T follicular helper cell (primary cell): ENCODE measurements at places on chromosomes 16 and 17.

DNA sequence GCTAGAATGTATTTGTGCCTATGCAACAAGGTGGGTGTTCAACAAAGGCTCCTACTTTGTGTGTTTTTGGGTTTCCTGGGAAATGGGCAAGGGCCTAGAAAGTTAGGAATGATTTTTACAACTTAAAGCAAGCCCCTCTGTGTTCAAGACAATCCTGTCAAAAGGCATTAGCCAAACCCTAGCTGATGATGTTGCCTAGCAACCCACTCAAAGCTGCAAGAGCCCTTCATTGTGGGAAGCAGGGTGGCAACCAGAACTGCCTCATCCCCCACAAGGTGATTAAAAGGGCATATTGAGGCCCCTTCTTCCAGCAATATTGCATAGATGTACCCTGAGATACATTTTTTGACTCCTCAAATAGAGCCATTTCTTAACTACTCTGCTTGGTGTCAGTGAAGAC lies 16.0 kb upstream of the RASL10B start:
- DNase-seq: no peak

- DNase-seq: no peak
Measured at GRCh38 chr17:74979408-74980146, 7.0 kb upstream of the HID1 start.

DNA sequence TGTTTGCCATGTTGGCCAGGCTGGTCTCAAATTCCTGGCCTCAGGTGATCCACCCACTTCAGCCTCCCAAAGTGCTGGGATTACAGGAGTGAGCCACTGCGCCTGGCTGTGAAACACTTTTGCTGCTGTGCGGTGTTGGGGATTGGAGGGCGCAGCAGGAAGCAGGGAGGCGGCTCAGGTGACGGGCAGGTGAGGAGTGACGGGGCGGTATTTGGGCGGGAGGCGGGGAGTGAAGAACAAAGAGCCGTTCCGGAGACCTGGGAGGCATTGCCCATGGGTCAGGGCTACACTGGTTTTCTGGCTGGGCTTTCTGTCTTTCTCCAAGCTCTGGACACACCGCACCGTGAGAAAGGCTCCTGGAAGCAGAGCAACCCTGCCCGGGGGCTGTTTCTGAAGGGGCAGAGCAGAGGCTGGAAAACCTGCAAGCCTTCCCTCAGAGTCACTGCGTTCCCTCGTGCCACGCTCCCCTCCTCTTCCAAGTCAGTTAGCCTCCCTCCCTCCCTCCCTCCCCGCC lies 22.1 kb downstream of the CRISPLD2 start:
- no peak for DNase-seq

GRCh38 chr16:86391984-86392383 lies 118.3 kb upstream of the FOXF1 start:
- DNase-seq: no peak

- peak; percentile 83 for DNase-seq
Measured at GRCh38 chr17:78360371-78361224, 721 bp upstream of the SOCS3 start.

- peak; percentile 58 for DNase-seq
Measured at GRCh38 chr17:3710951-3711383, 12.7 kb upstream of the HASPIN start.

GRCh38 chr17:4972322-4972721 lies 4.7 kb upstream of the SPAG7 start:
- DNase-seq: no peak

- no peak for DNase-seq
Measured at GRCh38 chr16:87231911-87232310, 85.3 kb downstream of the C16orf95 start.

DNA sequence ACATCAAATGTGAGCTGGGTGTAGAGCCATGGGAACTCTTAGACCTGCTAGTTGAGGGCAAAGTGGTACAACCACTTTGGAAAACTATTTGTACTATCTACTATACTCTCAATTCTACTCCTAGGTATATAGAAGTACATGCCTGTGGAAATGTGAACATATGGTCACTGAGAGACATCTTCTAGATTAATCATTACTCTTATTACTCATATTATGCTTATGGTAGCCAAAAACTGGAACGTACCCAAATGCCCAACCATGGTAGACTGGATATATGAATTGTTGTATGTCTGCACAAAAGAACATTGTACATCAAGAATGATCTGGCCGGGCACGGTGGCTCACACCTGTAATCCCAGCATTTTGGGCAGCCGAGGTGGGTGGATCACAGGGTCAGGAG lies 2.7 kb downstream of the WDR45B start:
- DNase-seq: no peak

DNA sequence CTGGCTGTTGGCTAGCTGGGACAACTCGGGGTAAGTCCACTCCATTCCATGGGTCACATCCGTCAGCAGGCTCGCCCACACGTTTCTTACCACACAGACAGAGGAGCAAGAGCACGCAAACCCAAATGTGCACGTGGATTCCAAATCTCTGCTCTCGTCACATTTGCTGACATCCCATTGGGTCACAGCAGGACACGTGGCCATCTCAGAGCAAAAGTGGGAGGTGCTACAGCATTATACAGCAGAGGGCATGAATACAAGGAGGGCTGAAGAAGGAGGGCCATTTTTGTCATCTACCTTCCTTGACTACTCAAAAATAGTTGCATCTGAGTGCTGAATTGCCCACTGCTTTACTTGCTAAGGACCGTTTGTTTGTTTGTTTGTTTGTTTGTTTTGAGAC lies 84.7 kb downstream of the RBBP6 start:
- no peak for DNase-seq

GRCh38 chr17:57365420-57365819 lies 109.1 kb downstream of the MSI2 start:
- DNase-seq: no peak

DNA sequence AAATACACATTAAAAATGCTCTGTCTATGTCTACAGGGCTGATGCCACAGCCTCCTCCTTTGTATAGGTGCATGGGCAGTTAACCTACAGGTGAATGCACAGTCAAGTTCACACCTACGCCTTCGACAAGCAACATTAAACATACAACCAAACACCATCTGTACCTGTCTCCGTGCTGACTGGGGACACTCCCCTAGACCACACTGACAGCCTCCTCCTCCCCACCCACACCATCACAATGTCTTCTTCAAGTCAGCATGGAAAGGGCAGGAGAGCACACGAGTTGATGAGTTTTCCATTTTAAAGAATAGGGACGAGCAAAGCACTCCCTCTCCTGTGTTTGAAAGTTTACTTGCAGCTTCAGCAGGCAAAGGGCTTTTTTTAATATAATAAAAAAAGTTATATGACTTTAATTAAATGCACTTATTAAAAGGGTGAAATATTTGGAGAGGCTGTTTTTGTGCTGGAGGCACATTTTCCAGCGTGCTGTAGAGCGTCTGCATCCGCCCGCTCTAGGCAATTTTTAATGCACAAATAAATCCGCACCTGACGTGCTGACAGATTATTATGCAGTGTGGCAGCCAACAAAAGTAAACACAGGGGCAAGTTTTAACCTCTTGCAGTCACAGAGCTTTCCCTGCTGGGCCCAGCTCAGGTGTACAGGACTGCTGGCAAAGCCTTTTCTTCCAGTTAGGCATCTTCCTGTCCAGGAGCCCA lies 367.9 kb downstream of the SOX9 start:
- DNase-seq: no peak

GRCh38 chr17:61508912-61509311 lies 56.7 kb downstream of the TBX4 start:
- DNase-seq: no peak

GRCh38 chr17:78672005-78672404 lies 94.8 kb upstream of the DNAH17 start:
- no peak for DNase-seq

DNA sequence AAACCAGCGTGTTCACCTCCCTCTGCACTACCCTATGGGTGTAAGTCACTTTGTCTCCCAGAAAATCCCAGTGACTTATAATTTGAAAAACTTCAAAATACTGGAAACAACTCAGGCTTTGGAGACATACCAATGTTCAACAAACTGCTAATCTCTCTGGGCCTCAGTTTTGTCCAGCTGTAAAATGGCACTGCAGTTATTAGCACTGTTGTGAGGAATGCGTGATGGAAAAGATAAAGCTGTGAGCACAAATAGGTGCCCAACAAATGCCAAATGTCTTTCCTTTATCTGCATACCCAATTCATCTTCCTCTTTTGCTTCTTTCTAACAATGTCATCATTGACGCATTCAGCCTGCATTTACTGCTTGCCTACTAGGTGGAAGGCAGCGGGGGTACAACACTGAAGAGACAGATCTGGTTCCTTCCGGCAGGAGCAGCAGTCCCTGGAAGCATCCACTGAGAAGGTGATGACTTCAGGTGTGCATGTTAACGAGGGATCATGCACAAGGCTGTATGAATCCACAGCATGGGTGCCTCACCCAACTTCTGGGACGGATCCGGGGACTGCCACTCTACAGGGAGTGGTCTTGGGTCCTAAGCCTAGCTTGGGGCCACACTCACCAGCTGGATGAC lies 63.4 kb downstream of the CYTH1 start:
- no peak for DNase-seq

DNA sequence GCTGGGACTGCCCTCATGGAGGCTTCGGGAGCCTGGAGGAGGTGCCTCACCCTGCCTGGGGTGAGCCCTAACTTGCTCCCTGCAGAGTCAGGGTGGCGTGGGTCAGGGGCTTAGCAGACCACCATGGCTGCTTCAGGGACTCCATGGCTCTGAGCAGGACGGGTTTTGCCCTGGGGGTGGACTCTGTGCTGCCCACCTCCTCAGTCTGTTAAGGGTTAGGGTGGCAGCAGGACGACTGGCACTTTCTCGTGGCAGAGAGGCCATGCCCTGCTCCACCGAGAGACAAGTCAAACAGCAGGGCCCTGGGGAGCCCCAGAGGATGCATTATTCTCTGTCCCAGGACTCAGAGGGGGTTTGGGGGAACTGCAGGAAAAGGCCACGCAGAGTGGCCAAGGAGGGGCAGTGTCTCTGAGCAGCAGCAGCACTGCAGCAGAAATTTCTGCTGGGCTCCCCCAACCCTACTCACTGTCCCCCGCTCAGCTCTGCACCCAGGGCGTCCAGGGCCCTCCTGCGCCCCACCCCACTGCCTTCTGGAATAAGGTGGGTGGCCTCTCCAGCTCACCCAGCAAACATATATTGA lies 1.8 kb upstream of the PRSS22 start:
- no peak for DNase-seq

DNA sequence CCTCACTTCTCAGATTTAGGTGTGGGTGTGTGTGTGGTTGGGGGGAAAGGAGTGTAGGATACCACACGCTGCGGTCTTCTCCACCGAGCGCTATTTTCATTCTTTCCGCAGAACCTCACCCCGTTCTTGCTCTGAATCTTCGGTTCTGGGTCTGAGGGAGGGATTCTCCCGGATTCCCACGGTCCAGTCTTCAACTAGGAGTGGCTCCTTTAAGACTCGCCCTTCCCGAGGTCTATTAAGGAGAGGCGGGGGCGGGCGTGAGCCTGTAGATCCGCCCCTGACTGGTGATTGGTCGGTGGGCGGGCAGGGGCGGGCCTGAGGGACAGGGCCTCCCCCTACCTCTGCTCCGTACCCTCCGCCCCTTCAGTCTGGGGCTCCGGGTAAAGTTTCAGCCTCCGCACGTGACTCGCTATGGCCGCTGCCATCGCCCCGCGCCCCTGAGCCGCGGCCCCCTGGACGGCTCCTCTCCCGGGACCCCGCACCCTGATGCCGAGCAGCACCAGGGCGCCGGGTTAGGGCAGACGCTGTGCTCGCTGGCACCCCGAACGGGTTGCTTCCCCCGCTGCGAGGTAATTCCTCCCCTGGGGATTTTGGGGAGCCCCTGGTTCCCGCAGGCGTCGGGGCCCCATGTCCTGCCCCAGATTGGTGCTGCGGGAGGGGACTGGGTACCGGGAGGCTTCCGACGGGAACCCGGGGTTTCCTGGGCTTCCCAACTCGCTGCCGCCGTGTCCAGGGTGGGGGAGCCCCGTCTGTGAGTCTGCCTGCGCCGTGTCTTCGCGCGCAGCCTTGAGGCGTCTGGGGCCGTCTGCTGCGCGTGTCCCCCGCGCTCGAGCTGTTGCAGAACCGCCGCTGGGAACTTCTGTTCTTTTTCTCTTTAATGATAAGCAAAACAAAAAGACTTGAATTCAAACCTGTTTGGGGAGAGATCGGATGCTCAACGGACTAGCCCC lies 9.2 kb downstream of the RARA start:
- peak; percentile 89 for DNase-seq

DNA sequence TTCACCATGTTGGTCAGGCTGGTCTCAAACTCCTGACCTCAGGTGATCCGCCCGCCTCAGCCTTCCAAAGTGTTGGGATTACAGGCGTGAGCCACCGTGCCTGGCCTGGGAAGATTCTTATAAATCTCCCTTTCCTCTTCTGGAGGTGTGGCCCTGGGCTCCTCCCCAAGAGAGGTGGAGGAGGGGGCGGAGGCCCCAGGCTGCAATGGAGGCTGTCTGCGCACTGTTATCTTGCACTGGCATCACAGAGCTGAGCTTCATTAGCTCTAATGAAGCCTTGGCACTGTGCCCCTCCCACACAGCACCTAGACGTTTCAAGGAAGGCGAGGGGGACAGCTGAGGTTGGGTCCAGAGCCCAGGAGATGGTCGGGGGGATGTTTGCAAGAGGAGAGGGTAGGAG lies 7.5 kb downstream of the ARHGAP23 start:
- no peak for DNase-seq

DNA sequence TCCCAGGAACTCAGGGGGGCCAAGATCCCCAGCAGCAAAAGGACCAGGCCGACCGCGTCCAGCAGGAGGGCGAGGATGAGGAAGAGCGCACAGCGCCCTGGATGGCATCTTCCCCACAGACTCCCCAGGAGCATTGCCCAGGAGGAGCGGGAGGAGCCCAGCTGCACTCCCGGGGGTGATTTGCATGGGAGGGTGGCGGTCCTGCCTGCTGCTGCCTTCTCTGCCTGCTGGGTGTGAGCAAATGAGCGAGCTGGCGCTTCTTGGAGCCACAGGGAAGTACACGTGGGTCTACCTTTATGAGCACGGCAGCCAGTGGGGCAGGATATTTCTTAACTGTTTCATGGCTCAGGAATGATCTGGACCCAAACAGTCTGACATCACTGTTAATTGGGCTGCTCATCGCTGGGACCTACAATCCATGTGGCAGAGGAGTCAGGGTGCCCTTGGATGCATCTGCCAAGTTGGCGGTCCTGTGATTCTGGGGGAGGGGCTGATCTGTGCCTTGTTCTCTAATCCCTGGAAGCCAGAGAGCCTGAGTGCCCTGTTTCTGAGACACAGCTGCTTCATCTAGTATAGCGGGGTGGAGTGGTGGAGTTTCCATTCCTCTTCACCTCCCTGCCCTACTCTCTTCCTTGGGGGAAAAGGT lies at the start of gene TMEM238L:
Gene TMEM238L (minus strand): TSS at position 270 of the 646 bp plus-strand sequence. CDS start 136 bp downstream, at position 134.
- no peak for DNase-seq

DNA sequence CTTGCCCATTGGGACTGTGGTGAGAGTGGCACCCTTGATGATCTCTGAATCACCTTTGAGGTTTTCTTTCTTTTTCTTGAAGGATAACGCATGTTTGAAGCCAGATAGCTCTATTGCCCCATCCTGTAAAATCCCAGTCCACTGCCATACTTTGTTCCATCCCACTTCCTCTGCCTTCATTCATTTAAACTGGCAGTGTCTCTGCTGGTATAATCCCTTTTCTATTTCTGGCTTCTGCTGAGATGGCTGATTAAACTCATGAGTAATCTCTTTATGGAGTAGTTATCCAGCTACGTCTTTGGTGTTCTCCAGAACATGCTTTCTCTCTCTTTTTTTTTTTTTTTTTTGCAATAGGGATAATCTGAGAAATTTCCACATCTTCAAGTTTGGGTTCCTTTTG lies 656.5 kb upstream of the SALL1 start:
- DNase-seq: no peak
